ENCODE measurements at places on chromosomes 1 and 21. TPM values are rescaled to one million over a fixed set of nuclear protein-coding genes. Genes with fewer than 3 reads are reported as not detected.
A peak's percentile ranks its signal among the peaks of the same experiment; 100 is the strongest.

OXCT2 gene
- total RNA-seq = not detected

PGLYRP4 gene
- total RNA-seq = not detected

GRCh38 chr1:107243461-107243860 is 102.6 kb downstream of the NTNG1 start:
- no peak overlapping the region for H3K4me3 ChIP-seq
- DNase-seq = no peak
- peaks cover 4% of the 10 kb centered on the region for H3K27me3 ChIP-seq
- H3K27ac ChIP-seq = no peak overlapping the region

- no peak overlapping the region for H3K4me3 ChIP-seq
- H3K4me1 ChIP-seq = no peaks in the 10 kb centered on the region
- DNase-seq = no peak
- H3K27ac ChIP-seq = no peak overlapping the region
These were observed 14.1 kb upstream of the FAAH start for GRCh38 chr1:46379996-46380395.

DNA sequence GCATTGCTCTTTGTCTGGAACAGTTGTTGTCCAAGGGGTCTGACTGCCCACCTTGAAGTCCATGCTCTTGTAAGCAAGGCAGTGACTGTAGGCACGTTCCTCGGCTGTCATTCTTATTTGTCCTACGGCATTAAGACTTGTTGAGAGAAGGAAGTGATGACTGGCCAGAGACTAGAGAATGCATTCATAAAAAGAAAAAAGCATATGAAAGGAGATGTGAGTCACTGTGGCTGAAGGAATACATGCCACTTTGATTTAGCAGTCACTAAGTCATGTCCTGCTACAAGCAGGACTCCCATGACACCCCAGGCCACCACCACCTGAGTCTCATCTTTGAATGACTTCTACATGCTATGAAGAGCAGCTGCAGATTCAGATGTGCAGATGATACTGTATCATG is 50.5 kb downstream of the CNN3 start:
- H3K36me3 ChIP-seq = no peaks in the 10 kb centered on the region
- no peak overlapping the region for H3K4me3 ChIP-seq
- H3K4me1 ChIP-seq = peaks cover 25% of the 10 kb centered on the region
- no peak for DNase-seq
- H3K27me3 ChIP-seq = no peaks in the 10 kb centered on the region

DNA sequence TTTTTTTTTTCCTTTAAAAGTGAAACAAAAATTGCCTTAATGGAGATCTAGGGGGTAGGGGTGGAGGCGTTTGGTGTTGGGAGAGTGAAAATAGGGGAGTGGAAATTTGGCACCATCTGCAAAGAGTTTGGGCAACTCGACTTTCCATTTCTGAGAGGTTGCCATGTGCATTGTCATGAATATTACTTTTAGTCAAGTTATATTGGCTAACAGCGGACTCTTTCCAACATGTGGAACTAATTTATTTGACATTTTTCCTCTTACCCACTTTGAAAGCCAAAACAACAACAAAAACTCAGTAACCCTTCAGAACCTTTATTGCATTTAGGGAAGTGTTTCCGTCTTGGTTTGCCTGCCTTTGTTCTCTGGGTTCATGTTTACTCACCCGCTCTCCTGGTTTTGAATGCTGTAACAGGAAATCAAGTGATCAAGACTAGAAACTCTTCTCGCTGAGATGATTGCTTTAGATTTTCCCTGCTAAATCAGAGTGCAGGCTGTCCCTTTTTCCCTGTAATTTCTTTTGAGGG is 70.4 kb downstream of the CACHD1 start:
- peak overlapping the region; percentile 82 for H3K27ac ChIP-seq
- DNase-seq = no peak
- H3K27me3 ChIP-seq = no peaks in the 10 kb centered on the region
- H3K36me3 ChIP-seq = no peaks in the 10 kb centered on the region
- peaks cover 63% of the 10 kb centered on the region for H3K4me1 ChIP-seq

UBQLN4 gene
- 30.2 TPM for total RNA-seq

GRCh38 chr1:2556678-2557481 is 709 bp downstream of the TNFRSF14 start:
- no peak for DNase-seq
- H3K36me3 ChIP-seq = no peaks in the 10 kb centered on the region
- no peaks in the 10 kb centered on the region for H3K27me3 ChIP-seq
- H3K4me1 ChIP-seq = peaks cover 12% of the 10 kb centered on the region
- peak overlapping the region; percentile 6 for H3K27ac ChIP-seq

- no peak overlapping the region for H3K4me3 ChIP-seq
- peaks cover 21% of the 10 kb centered on the region for H3K27me3 ChIP-seq
- peaks cover 53% of the 10 kb centered on the region for H3K4me1 ChIP-seq
- no peaks in the 10 kb centered on the region for H3K36me3 ChIP-seq
- H3K27ac ChIP-seq = no peak overlapping the region
- DNase-seq = no peak
These were observed 124.2 kb downstream of the KCNN3 start for GRCh38 chr1:154745750-154746425.

GRCh38 chr1:22494144-22494543 is 42.5 kb downstream of the ZBTB40 start:
- H3K4me3 ChIP-seq = no peak overlapping the region

DNA sequence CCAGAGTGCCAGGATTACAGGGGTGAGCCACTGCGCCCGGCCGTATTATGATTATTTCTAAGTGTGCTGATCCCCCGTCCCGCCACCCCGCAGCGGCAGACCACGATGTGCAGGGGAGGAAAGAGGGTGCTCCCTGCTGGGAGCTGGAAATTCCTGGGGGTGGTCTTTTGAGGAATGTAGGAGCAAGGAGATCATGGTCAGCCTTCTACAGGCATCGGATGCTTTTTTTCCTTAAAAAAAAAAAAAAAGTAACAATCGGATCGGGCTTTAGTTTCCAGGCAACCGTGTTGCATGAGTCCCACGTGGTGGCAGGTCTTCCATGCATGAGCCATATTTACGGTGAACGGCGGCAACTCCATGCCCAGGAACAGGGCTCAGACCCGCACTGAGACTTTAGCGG is 74.2 kb upstream of the COX20 start:
- peaks cover 20% of the 10 kb centered on the region for H3K4me1 ChIP-seq
- no peak for DNase-seq
- no peaks in the 10 kb centered on the region for H3K27me3 ChIP-seq
- no peak overlapping the region for H3K4me3 ChIP-seq
- H3K36me3 ChIP-seq = no peaks in the 10 kb centered on the region

GRCh38 chr1:68473060-68473459 is 23.3 kb upstream of the RPE65 start:
- peaks cover 5% of the 10 kb centered on the region for H3K4me1 ChIP-seq
- H3K4me3 ChIP-seq = no peak overlapping the region
- no peaks in the 10 kb centered on the region for H3K27me3 ChIP-seq
- no peak for DNase-seq

GRCh38 chr1:54275349-54275748 is 75.4 kb downstream of the MRPL37 start:
- no peaks in the 10 kb centered on the region for H3K27me3 ChIP-seq
- H3K4me3 ChIP-seq = no peak overlapping the region
- no peak for DNase-seq

DNA sequence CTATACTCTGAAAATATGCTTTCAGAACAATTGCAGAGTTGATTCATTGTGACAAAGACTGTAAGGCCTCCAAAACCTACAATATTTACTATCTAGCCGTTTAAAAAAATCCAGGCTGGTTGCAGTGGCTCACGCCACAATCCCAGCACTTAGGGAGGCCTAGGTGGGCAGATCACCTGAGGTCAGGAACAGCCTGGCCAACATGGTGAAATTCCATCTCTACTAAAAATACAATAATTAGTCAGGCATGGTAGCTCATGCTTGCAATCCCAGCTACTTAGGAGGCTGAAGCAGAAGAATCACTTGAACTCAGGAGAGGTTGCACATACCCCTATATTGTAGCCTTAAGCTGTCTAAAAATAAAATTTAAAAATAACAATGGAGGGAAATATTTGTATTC is 5.3 kb upstream of the TFF2 start:
- peaks cover 1% of the 10 kb centered on the region for H3K36me3 ChIP-seq
- H3K27ac ChIP-seq = no peak overlapping the region
- H3K4me3 ChIP-seq = no peak overlapping the region
- DNase-seq = no peak
- H3K27me3 ChIP-seq = peaks cover 23% of the 10 kb centered on the region
- peaks cover 4% of the 10 kb centered on the region for H3K4me1 ChIP-seq

DNA sequence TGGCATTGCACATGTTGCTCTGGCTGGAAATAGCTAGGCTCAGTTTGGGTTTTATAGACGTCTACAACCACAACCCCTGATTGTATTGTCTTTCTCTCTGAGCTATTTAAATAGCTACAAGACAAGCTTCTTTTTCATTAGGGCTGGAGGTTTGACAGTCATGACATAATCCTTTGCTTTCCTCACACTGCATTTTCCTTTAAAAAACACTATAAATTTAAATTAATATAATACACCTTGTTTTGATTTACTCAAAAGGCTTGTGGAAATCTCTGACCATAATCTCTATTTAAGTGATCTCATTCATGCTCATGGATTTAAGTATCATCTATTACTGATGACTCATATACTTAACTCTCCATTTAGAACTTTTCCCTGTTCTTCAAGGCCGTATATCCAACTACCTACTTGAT is 50.4 kb upstream of the PTGFR start:
- no peak for DNase-seq
- no peak overlapping the region for H3K4me3 ChIP-seq
- H3K4me1 ChIP-seq = peaks cover 8% of the 10 kb centered on the region

GRCh38 chr1:218600968-218601367 is 255.8 kb downstream of the TGFB2 start:
- DNase-seq = no peak
- peaks cover 21% of the 10 kb centered on the region for H3K4me1 ChIP-seq
- H3K4me3 ChIP-seq = no peak overlapping the region
- H3K27ac ChIP-seq = no peak overlapping the region
- no peaks in the 10 kb centered on the region for H3K36me3 ChIP-seq
- no peaks in the 10 kb centered on the region for H3K27me3 ChIP-seq

- peaks cover 61% of the 10 kb centered on the region for H3K4me1 ChIP-seq
- H3K27me3 ChIP-seq = no peaks in the 10 kb centered on the region
- H3K4me3 ChIP-seq = no peak overlapping the region
- no peaks in the 10 kb centered on the region for H3K36me3 ChIP-seq
These were observed 77.1 kb downstream of the ABCA4 start for GRCh38 chr1:94043738-94044289.

IPO9 gene
- 69.5 TPM for total RNA-seq

DNA sequence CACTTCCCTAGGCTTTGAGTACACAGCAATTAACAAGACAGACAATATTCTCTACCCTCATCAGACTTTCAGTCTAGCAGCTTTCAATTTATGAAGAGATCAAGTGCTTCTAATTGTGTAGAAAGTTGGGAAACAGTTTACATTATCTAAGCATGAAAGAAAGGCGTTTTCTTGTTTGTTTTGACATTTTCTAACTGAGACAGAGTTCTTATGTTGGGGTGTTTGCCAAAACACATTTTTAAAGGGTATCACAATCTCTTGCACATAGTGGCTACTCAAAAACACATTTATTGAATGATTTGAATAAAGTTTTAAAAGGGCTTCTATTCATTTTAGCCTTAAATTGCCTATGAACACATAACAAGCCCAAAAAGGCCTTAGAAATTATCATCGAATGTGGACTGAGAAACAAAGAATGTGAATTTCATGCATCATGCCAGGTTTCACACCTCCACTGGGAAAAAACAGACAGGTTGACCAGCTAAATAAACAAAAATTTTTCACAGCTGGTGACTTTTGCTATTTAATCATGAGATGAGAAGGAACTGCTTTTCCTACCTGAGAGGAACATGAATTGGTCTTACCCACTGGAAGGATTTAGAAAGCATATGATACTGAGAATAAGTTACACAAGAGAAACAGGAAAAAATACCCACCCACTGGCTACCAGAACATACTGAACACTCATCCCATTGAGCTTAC is 394.5 kb upstream of the PKN2 start:
- peaks cover 11% of the 10 kb centered on the region for H3K27me3 ChIP-seq
- H3K27ac ChIP-seq = no peak overlapping the region
- H3K36me3 ChIP-seq = no peaks in the 10 kb centered on the region
- no peak overlapping the region for H3K4me3 ChIP-seq
- DNase-seq = no peak

- no peak for DNase-seq
- H3K36me3 ChIP-seq = no peaks in the 10 kb centered on the region
- H3K4me3 ChIP-seq = no peak overlapping the region
- no peaks in the 10 kb centered on the region for H3K27me3 ChIP-seq
- peaks cover 67% of the 10 kb centered on the region for H3K4me1 ChIP-seq
These were observed 288.3 kb downstream of the PTPRC start for GRCh38 chr1:198927129-198927528.

DNA sequence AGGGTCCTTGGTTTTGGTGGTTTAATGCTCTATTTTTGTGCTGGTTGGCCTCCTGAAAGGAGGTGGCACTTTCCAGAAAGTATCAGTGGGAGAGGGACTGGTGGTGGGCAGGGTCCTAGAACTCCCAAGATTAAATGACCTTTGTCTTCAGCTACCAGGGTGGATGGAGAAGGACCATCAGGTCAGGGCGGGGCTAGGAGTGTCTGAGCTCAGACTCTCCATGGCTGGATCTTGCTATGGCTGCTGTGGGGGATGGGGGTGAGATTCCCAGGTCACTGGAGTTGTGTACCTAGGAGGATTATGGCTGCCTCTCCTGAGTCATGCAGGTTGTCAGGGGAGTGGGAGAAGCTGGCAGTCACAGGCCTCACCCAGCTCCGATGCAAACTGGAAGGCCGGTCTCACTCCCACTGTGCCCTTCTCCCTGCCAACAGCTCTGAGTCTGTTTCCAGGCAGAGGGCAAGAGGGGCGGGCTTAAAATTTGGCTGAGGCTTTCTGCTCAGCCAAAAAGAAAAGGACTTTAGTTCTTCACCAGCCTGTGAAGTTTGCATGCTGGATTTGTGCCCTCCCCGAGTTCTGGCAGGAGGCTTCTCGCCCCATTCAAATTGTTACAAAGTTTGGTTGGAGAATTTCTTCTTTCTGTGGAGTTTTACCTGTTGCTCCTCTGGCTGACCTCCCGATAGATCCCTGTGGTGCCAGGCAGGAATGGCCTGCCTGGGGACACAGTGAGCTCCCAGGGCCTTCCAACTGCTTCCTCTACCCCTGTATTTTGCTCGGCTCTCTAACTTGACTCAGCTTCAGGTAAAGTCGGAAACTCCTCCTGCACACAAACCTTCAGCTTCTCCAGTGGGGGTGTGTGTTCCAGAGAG is 13.1 kb upstream of the KYAT3 start:
- peak overlapping the region; percentile 43 for H3K27ac ChIP-seq
- H3K27me3 ChIP-seq = no peaks in the 10 kb centered on the region
- no peak for DNase-seq
- peaks cover 47% of the 10 kb centered on the region for H3K36me3 ChIP-seq
- no peak overlapping the region for H3K4me3 ChIP-seq

- no peak for DNase-seq
- no peak overlapping the region for H3K27ac ChIP-seq
- no peak overlapping the region for H3K4me3 ChIP-seq
- H3K27me3 ChIP-seq = no peaks in the 10 kb centered on the region
These were observed 3.0 kb upstream of the PKN2 start for GRCh38 chr1:88680911-88681622.
